Upper lobe of right lung (tissue), 1 donor: ENCODE measurements at places on chromosomes 7 and 10. TPM values are rescaled to one million over a fixed set of nuclear protein-coding genes. Genes with fewer than 3 reads are reported as not detected.

GRCh38 chr7:74581916-74582440 is 75.5 kb upstream of the GTF2I start:
- H3K27ac ChIP-seq, result no peak overlapping the region
- peaks cover 16% of the 10 kb centered on the region for H3K4me1 ChIP-seq
- H3K27me3 ChIP-seq, result no peaks in the 10 kb centered on the region

DPYSL4 gene
- total RNA-seq, result 1.7 TPM

GRCh38 chr7:51080216-51080615 is 236.4 kb downstream of the COBL start:
- no peaks in the 10 kb centered on the region for H3K27me3 ChIP-seq
- H3K36me3 ChIP-seq, result no peaks in the 10 kb centered on the region
- no peak for DNase-seq
- no peak overlapping the region for H3K4me3 ChIP-seq
- no peak overlapping the region for H3K27ac ChIP-seq

DNA sequence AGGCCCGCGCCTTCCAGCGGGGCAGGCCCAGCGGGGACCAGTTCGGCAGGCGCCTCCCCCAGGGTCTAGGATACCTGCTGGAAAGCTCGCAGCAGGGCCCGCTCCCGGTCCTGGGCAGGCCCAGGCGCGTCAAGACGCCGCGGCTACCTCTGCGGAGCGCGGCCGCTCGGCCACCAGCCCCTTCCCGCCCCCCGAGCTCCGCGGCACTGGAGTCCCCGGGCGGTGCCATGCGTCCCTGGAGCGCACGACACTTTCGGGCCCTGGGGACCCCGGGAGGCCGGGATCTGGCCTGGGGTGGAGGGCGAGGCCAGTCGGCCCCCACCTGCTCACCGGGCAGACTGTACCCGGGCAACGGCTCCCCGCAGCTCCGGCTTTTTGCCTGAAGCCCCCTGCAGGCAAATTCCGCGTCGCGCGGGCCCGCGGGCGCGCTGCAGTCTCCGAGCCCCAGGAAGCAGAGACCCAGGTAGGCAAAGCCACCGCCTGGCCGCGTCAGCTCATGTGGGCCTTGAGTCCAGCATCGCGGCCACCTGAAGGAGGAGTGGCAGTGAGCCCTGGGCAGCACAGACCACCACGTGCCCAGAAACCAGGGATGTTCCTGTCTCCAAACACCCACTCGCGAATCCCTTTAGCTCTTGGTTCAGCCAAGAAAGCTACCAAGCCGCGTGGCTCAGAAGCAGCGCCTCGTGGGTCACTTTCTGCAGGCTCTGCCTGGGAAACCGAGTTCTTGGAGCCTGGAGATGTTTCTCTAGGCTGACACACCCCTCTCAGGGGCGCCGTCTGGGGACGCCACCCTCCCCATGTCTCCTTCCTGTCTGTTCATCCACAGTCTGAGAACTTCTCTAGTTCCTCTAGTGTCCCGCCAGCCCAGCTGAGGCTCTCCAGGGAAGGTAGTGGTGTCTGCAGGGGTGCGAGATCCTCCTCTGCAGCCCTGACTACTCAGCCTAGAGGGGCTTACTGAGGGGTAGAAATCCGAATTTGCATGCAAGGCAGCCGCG is 46.1 kb upstream of the APBB1IP start:
- H3K27ac ChIP-seq, result no peak overlapping the region
- peaks cover 17% of the 10 kb centered on the region for H3K27me3 ChIP-seq
- no peaks in the 10 kb centered on the region for H3K36me3 ChIP-seq
- no peak for DNase-seq
- H3K4me1 ChIP-seq, result no peaks in the 10 kb centered on the region

GRCh38 chr7:23011222-23011924 is 2.6 kb downstream of the HYCC1 start:
- no peaks in the 10 kb centered on the region for H3K36me3 ChIP-seq
- H3K4me1 ChIP-seq, result peaks cover 21% of the 10 kb centered on the region
- H3K4me3 ChIP-seq, result peak overlapping the region; percentile 89
- no peaks in the 10 kb centered on the region for H3K27me3 ChIP-seq
- H3K27ac ChIP-seq, result no peak overlapping the region
- DNase-seq, result no peak

DNA sequence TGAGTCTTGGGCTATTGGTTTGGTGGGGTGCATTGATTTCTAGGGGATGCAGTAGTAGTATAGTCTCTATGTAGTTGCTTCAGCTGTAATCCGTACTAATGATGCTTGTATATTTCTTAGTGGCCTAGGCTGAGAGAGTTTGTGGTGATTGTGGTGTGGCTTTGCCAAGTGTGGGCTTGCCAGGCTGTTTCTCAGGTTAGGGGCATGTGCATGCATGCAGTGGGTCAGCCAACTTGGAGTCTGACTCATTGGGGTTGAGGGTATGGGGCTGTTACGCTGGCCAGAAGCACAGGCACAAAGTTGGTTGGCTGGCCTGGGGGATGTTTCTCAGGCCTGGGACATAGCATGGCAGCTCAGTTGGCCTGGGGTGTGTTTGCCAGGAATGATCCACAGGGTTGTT is 25.7 kb upstream of the PLA2G12B start:
- no peak overlapping the region for H3K4me3 ChIP-seq
- H3K27ac ChIP-seq, result no peak overlapping the region
- H3K27me3 ChIP-seq, result no peaks in the 10 kb centered on the region
- no peaks in the 10 kb centered on the region for H3K36me3 ChIP-seq

GRCh38 chr10:31650010-31650409 is 278.6 kb downstream of the ARHGAP12 start:
- no peaks in the 10 kb centered on the region for H3K36me3 ChIP-seq
- no peaks in the 10 kb centered on the region for H3K27me3 ChIP-seq
- no peak for DNase-seq
- H3K27ac ChIP-seq, result no peak overlapping the region

ZNF853 gene
- total RNA-seq, result 5.2 TPM

ANKRD30A gene
- 0.12 TPM for total RNA-seq

PTPN20 gene
- total RNA-seq, result 2.6 TPM

- no peaks in the 10 kb centered on the region for H3K4me1 ChIP-seq
- H3K27ac ChIP-seq, result no peak overlapping the region
- H3K36me3 ChIP-seq, result no peaks in the 10 kb centered on the region
Measured at GRCh38 chr7:142813699-142814098, 41.2 kb upstream of the EPHB6 start.

- no peak overlapping the region for H3K4me3 ChIP-seq
- no peaks in the 10 kb centered on the region for H3K27me3 ChIP-seq
- no peaks in the 10 kb centered on the region for H3K36me3 ChIP-seq
- no peak overlapping the region for H3K27ac ChIP-seq
- no peak for DNase-seq
Measured at GRCh38 chr10:77101341-77101740, 536.3 kb downstream of the KCNMA1 start.

SYT15B gene
- total RNA-seq, result 40.1 TPM

GRCh38 chr7:26723129-26723528 is 141.3 kb downstream of the SKAP2 start:
- H3K27me3 ChIP-seq, result no peaks in the 10 kb centered on the region
- DNase-seq, result no peak
- no peaks in the 10 kb centered on the region for H3K36me3 ChIP-seq
- no peaks in the 10 kb centered on the region for H3K4me1 ChIP-seq

NANOS1 gene
- total RNA-seq, result 2.9 TPM

DNA sequence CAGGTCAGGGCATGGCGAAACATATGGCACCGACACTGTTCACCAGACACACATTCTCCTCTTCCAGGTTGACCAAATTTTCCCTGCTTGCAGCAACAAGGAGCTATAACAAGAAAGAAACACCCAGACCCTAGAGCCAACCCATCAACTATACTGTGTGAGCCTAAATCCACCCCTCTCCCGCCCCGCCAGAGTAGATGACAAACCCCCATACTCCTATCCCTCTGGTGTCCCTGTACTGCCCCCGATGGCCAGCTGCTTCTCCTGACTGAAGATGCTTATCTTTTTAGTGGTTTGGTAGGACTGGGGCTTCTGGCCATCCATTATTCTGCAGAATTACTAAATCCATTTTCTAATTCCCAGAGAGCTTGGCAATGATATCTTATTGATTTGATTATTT is 70.1 kb upstream of the EEPD1 start:
- H3K4me1 ChIP-seq, result no peaks in the 10 kb centered on the region
- H3K27ac ChIP-seq, result no peak overlapping the region
- no peak for DNase-seq
- H3K36me3 ChIP-seq, result no peaks in the 10 kb centered on the region

DNA sequence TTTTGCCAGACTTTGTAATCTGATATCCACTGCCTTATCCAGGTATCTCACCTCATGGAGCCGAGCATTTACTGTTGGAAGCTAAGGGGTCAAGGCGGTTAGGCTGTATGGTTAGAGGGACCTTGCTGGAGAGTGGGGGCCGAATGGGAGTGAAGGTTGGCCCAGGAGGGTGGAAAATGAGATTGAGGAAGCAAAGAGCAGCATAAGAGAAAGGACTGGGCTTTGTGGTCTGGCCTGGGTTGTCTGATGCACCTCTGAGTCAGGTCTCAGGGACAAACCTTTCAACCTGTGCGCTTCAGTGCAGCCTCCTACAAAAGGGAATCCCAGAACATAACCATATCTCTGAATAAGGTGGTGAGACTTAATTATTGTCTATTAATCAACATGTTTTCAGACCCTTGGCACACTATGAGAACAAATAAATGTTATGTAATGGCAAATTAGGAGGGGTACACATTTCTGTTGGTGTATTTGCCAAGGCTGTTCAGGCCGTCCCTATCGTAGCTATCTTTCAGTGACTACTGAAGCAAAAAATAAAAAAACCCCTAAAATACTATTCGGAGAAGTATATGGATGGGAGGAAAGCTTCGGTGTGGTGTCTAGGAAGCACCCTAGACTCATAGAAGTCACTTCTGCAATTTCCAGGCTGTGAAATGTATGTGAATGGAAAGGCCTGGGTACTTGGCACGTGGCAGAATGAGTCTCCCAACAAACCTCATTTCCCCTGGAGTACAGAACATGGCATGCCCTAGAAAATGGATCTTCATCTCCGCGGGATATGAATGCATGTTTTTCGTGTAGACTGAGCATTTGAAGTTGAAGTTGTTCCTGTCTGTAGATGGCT is 4.3 kb downstream of the CAMK1D start:
- no peak overlapping the region for H3K27ac ChIP-seq
- no peak overlapping the region for H3K4me3 ChIP-seq
- H3K4me1 ChIP-seq, result peaks cover 15% of the 10 kb centered on the region
- no peak for DNase-seq
- no peaks in the 10 kb centered on the region for H3K36me3 ChIP-seq

DNA sequence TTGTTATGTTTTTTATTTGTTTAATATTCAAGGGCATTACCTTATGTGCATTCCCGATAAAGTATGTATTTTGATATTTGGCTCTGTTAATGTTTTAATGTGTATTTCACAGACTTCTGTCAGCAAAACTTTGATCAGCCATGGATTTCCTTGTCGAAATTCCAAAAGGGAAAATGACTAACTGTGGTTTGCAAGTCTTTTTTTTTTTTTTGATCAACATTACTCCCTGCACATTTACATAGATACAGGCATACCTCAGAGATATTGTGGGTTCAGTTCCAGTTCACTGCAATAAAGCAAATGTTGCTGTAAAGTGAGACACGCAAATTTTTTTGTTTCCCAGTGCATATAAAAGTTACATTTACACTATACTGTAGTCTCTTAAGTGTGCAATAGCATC is 351.9 kb downstream of the CXCL12 start:
- DNase-seq, result no peak
- H3K4me3 ChIP-seq, result no peak overlapping the region
- H3K36me3 ChIP-seq, result no peaks in the 10 kb centered on the region
- H3K27ac ChIP-seq, result no peak overlapping the region
- H3K4me1 ChIP-seq, result peaks cover 4% of the 10 kb centered on the region
- no peaks in the 10 kb centered on the region for H3K27me3 ChIP-seq

DNA sequence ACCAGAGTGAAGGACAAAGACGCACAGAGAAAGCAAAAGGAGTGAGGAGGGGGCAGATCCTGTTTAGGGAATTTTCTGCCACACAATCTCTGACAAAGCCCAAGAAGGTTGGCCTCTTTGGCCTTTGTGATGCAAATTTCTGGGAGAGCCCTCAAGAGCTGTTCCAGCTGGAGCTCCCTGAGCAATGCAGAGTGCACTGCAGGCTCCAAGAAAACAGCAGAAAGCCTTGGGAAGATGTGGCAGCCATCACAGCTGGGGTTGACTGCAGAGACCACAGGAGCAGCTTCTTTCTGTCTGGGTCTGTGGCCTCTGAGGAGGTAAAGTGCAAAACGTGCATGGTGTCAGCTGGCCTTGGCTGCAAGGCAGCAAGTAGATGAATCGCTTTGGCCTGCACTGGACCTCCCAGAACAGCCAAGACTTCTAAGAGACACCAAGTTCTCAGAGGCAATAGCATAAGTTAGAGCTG is 200.2 kb downstream of the ELMO1 start:
- no peaks in the 10 kb centered on the region for H3K27me3 ChIP-seq
- no peak for DNase-seq
- H3K36me3 ChIP-seq, result no peaks in the 10 kb centered on the region
- no peak overlapping the region for H3K27ac ChIP-seq
- H3K4me3 ChIP-seq, result no peak overlapping the region

KAZALD1 gene
- 8.4 TPM for total RNA-seq

SLC16A12 gene
- 1.9 TPM for total RNA-seq

GIMAP6 gene
- 61.7 TPM for total RNA-seq

C1QL3 gene
- total RNA-seq, result not detected

GRCh38 chr7:50229964-50230363 is 74.6 kb upstream of the IKZF1 start:
- no peaks in the 10 kb centered on the region for H3K36me3 ChIP-seq
- no peak for DNase-seq
- no peaks in the 10 kb centered on the region for H3K27me3 ChIP-seq
- no peak overlapping the region for H3K27ac ChIP-seq
- no peaks in the 10 kb centered on the region for H3K4me1 ChIP-seq

GRCh38 chr10:124065382-124066125 is 27.8 kb downstream of the CHST15 start:
- H3K27me3 ChIP-seq, result no peaks in the 10 kb centered on the region
- DNase-seq, result no peak
- H3K4me1 ChIP-seq, result peaks cover 43% of the 10 kb centered on the region
- H3K36me3 ChIP-seq, result no peaks in the 10 kb centered on the region
- H3K4me3 ChIP-seq, result peak overlapping the region; percentile 15

- no peaks in the 10 kb centered on the region for H3K36me3 ChIP-seq
- no peaks in the 10 kb centered on the region for H3K27me3 ChIP-seq
- DNase-seq, result no peak
- no peak overlapping the region for H3K27ac ChIP-seq
Measured at GRCh38 chr10:34168439-34168838, 646.7 kb downstream of the PARD3 start.

DNA sequence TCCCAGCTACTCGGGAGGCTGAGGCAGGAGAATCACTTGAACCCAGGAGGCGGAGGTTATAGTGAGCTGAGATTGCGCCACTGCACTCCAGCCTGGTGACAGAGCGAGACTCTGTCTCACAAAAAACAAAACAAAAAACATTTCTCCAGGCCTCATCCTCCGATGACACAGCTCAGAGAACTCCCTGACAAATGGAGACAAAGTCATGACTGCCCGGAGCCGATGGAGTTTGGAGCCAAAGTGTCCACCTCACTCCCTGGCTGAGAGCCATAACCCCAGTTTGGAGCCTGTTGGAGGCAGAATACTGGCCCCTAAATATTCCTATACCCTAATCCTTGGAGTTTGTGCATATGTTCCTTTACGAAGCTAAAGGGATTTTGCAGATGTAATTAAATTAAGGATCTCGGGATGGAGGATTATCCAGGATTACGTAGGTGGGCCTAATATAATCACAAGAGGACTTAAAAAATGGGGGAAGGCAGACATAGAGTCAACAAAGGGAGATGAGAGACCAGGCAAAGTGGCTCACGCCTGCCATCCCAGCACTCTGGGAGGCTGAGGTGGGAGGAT is 22.7 kb downstream of the SSC4D start:
- H3K4me3 ChIP-seq, result no peak overlapping the region
- H3K36me3 ChIP-seq, result no peaks in the 10 kb centered on the region
- H3K27ac ChIP-seq, result no peak overlapping the region
- H3K4me1 ChIP-seq, result no peaks in the 10 kb centered on the region
